Left renal cortex interstitium (tissue), 4 donors: ENCODE measurements at places on chromosomes 16 and 17.

GRCh38 chr17:82962163-82962720 is 117.2 kb upstream of the METRNL start:
- no peak for DNase-seq

GRCh38 chr17:49440581-49440980 is 25.9 kb upstream of the PHB1 start:
- no peak for DNase-seq

- no peak for DNase-seq
Measured at GRCh38 chr16:89723279-89724250, 2.2 kb downstream of the ZNF276 start.

- DNase-seq: no peak
Measured at GRCh38 chr16:29687755-29688154, 8.8 kb downstream of the QPRT start.

- DNase-seq: no peak
Measured at GRCh38 chr17:57484826-57485565, 228.7 kb downstream of the MSI2 start.

DNA sequence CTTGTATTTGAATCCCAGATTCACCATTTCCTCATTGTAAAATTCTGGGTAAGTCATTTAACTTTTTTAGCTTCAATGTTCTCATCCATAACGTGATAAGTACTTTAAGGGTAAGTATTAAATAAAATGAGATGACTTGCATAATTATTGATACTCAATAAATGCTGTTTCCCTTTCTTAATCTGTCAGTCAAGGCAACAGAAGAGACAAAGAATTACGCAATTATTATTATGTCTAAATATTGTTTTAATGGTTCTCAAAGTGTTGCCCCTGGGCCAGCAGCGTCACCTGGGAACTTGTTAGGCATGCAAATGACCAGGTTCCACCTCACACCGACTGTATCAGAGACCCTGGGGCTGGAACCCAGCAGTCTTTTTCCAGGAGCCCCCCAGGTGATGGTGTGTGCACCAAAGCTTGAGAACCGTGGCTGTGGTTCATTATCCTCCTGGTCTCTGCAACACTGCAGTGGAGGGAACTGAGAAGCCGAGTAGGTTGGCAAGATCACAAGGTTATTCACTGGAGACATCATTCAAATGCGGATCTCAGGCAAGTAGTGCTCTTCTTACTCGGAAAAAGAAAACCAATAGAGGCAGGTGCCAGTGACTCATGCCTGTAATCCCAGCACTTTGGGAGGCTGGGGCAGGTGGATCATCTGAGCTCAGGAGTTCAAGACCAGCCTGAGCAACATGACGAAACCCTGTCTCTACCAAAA is 43.5 kb downstream of the LYRM9 start:
- no peak for DNase-seq

- DNase-seq: no peak
Measured at GRCh38 chr17:75403131-75403530, 2.3 kb downstream of the GRB2 start.
